Kidney epithelial cell (primary cell): ENCODE measurements at places on chromosomes 16 and 17.
A peak's percentile ranks its signal among the peaks of the same experiment; 100 is the strongest.

DNA sequence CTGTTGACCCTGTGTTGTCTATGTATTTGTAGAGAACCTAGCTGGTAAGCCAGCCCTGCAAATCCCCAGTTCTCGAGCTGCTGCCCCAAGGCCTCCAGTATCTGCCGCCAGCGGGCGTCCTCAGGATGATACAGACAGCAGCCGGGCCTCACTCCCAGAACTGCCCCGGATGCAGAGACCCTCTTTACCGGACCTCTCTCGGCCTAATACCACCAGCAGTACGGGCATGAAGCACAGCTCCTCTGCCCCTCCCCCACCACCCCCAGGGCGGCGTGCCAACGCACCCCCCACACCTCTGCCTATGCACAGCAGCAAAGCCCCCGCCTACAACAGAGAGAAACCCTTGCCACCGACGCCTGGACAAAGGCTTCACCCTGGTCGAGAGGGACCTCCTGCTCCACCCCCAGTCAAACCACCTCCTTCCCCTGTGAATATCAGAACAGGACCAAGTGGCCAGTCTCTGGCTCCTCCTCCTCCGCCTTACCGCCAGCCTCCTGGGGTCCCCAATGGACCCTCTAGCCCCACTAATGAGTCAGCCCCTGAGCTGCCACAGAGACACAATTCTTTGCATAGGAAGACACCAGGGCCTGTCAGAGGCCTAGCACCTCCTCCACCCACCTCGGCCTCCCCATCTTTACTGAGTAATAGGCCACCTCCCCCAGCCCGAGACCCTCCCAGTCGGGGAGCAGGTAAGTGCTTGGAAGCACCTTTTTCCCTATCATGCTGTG, 23.1 kb upstream of the CDC6 start:
- DNase-seq: no peak

DNA sequence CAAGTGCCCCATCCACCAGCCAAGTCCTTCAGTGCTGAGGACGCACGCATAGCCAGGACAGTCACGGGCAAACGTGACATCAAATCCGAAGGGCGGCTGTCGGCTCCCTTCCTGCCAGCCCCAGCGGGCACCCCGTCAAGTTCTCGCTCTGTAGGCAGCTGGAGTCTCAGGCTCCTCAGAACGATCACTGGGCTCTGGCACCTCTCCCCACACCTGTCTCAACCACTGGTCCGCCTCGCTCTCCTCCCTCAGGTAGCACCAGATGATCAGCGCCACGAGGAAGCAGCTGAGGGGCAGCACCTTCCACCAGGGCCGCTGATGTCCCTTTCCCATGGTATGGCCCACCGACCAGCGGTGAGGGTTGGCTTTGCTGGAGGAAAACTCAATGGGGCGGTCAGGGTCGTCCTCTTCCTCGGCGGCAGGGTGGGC, 422 bp downstream of the UQCC4 start:
- no peak for DNase-seq

DNA sequence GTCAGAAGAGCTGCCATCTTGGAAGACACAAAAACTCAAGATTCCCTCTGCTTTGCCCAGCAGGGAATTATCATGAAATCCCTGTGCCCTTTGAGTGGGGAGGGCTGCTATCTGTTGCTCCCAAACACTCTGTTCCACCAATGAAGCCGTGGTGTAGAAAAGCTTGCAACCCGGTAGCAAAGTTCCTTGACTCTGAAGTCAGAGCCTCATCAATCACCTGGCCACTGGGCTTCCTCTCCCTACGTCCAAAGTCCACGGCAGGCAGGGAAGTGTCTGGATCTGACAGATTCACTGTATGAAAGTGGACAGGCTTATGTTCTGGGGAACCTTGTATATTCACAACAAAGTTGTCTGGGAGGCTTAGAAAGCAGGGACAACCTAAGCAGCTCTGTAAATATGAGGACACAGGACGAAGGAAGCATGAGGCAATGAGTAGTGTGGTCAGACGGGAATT, 343.3 kb downstream of the SLC39A11 start:
- no peak for DNase-seq

GRCh38 chr16:85965125-85965524, 66.2 kb downstream of the IRF8 start:
- DNase-seq: no peak

GRCh38 chr17:69497161-69497560, 82.7 kb downstream of the MAP2K6 start:
- DNase-seq: no peak

DNA sequence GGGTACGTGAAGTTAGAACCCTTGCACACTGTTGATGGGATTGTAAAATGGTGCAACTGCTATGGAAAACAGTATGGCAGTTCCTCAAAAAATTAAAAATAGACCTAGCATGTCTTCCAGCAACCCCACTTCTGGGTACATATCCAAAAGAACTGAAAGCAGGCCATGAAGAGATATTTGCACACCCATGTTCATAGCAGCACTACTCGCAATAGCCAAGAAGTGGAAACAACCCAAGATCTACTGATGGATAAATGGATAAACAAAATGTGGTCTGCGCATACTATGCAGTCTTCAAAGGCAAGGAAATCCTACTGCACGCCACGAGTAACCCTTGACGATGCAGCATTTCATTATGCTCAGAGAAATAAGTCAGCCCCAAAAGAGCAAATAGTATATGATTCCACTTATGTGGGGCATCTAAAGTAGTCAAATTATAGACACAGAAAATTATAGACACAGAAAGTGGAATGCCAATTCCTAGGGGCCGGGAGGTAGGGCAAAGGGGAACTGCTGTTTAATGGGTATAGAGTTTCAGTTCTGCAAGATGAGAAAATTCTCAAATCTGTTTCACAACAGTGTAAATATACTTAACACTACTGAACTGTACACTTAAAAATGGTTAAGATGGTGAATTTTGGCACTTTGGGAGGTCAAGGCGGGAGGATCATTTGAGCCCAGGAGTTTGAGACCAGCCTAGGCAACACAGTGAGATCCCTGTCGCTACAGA, 17.2 kb downstream of the CORO7 start:
- DNase-seq: no peak

DNA sequence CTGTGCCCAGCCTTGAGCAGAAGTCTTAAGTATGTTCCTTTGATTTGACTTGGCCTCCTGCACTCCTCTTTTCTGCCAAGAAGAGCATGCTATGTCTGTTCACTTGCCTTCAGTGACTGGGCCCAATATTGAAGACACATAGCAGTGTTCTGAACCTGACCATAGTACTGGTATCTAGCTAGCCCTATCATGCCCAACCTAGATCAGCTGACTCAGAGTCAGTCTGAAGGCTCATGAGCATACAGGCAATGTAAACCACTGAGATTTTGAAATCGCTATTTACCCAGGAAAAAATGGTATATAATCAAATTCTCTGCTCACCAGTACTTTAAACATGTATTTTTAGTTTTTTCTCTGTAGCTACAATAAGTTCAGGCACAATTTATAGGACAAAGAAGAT, 129.4 kb downstream of the TANC2 start:
- DNase-seq: no peak

DNA sequence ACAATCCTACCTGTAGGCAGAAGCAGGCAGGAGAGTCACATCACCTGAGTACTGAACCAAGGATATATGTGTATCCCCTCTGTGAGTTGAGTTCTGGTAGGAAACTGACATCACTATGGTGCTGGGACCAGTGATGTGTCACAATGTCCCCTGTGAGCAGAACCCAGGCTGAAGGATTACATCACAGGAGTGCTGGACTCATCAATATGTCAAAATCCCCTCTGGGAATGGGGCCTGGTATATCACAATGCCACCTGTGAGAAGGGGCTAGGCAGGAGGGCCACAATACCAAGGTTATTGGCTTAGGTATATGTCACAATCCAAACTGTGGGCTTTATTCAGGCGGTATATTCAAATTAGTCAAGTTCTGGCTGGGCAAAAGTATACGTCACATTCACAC, 2098.3 kb downstream of the TP53TG3F start:
- DNase-seq: no peak

DNA sequence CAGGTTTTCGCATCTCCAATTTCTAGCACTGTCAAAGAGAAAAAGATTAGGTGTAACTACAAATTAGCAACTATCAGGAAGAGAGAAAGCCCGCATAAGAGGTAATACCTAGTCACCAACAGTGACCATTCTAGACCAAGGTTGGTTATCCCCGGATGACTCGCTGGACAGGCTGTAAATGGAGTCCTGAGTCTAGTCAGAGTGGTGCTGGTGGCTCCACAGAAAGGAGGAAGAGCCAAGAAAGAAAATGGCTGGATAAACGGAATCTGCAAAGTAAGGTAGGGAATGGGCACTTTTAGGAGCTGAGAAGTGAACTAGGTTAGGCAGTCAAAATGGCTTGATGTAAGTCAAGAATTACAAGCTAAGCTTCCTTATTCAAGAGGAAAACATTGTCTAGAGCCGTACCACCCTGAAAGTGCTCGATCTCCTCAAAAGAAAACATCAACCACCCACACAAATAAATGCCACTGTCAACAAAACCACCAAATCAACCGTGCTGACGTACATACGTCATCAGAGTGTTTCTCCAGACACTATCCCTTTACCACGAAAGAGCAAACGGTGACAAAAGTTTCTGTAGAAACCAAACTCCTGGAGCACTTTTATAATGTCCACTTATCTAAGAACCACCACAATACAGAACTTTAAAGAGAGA, 2.2 kb downstream of the GSPT1 start:
- DNase-seq: no peak

DNA sequence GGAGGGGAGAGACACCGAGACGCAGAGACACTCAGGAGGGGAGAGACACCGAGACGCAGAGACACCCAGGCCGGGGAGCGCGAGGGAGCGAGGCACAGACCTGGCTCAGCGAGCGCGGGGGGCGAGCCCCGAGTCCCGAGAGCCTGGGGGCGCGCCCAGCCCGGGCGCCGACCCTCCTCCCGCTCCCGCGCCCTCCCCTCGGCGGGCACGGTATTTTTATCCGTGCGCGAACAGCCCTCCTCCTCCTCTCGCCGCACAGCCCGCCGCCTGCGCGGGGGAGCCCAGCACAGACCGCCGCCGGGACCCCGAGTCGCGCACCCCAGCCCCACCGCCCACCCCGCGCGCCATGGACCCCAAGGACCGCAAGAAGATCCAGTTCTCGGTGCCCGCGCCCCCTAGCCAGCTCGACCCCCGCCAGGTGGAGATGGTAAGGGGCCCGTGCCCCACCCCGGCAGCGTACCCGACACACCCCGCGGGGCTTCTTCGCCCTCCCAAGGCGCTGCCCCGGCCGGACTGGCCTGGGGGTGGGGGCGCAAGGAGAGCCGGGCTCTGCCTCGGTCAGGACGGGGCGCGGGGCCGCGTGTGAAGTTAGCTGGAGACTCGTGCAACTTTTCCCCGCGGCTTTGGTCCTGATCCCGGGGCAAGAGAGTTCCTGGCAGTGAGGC, 427 bp downstream of the PPP1R1B start:
- DNase-seq: no peak

GRCh38 chr17:81328978-81329926, 34.1 kb upstream of the SLC38A10 start:
- DNase-seq: peak; percentile 82

DNA sequence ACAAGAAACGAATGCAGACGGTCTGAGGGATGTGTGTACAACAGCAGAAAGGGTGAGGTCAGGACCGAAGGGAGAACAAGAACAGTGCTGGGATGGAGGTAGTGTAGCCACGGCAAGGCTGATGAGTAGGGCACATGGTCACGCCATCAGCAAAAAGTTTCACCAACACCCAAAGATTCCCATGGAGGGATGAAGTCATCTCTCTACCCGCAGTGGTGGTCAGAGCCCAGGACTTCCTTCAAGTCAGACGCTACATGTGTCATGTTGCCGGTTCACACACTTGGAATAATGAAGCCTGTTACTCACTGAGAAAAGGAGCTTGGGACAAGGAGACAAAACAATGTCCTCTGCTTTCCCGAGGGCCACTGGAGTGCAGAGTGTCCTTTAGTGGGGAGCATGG, 79.7 kb downstream of the SALL1 start:
- DNase-seq: no peak

DNA sequence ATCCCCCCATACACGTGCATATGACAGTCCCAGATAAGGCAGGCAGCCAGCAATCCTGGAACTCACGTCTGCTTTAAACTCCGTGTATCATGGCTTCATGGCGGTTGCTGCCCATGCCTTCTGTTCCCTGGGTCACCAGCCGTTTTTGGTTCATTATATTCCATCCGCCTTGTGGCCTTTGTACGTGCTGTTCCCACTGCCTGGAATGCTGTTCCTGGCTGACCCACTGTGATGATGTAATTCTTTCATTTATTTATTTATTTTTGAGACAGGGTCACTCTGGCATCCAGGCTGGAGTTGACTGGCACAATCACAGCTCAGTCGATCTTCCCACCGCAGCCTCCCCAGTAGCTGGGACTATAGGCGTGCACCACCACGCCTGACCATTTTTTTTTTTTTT, 136.7 kb upstream of the GSE1 start:
- DNase-seq: no peak

DNA sequence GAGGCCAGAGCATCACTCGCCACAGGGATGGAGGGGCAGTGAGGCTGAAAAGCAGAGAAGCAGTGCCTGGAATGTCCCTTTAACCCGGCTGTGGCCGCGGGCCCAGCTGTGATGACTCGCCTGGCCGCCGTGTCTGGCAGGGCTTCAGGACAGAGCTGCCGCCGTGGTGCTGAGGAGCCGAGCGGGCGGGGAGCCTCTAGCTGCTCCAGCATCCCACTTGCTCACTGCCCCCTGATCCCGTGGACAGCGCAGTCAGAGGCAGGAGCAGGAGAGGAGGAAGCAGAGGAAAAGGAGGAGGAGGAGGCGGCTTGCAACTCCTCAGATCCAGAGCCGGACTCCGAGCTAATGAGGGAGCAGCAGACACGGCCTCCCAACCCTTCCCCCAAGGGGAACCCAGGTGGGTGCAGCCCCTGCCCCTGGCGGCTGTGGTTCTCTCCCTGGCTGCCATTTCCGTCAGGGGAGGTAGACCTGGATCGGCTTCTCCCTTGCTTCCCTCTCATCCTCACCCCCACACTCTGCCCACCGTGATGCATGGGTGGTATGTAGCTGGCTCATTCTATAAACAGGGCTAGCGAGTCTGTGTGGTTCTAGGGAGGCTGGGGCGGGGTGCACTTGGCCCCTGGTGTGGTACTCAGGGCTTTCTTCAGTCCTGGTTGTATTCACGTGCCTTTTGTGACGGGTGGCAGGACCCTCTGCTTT, 165.7 kb downstream of the CMIP start:
- no peak for DNase-seq

- DNase-seq: no peak
These were observed 143.0 kb downstream of the FTO start for GRCh38 chr16:53846971-53847370.

DNA sequence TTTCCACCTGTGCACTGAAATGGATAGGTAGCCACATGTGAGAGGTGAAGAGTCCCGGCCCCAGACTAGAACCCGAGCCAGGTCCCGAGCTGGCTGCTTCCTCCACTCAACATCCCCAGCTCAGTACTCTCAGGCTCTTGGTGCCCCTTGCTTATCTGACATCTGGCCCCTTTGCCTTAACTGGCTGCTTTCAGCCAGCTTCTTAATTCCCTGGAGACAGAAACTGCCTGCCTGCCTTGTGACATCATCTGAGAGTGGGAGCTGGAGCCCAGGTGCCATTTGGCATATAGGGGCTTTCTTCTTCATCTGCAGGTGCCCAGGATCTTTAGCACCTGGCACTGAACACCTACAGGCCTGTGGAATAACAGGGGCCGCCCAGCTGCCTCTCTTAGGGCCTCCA, 8.9 kb downstream of the CHAD start:
- DNase-seq: no peak
